ENCODE measurements at places on chromosomes 3 and 15.

DNA sequence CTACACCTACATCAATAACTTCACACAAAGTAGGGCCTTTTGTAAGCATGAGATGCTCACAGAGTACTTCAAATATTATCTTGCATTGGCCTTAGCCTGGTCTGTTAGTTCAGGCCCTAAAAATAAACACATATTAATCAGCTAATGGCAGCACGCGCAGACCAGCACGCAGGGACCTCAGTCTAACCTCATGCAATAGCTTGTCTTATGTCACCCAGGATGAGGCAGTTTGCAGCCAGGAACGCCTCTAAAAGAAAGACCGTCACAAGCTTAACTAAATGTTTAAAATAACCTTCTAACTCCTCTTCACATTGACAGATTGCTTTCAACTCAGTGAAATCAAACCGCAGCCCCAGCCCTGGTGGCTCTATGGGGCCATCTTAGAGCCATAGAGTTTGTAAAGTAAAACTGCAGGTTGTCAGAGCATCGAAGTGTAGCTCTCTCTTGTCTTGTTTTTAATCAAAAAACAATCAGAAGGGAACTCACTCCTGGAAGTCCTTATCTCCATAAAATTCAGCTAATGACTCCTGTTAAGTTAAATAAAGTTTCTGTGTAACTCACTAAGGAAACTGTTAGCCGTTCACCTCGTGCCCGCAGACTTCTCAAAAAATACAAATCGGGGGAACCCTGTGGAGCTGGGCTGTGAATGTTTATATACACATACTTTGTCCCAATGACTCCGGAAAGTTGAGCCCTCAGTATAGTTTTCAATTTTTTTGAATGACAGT, 212.6 kb downstream of the CDIN1 start:
- no peak for DNase-seq

DNA sequence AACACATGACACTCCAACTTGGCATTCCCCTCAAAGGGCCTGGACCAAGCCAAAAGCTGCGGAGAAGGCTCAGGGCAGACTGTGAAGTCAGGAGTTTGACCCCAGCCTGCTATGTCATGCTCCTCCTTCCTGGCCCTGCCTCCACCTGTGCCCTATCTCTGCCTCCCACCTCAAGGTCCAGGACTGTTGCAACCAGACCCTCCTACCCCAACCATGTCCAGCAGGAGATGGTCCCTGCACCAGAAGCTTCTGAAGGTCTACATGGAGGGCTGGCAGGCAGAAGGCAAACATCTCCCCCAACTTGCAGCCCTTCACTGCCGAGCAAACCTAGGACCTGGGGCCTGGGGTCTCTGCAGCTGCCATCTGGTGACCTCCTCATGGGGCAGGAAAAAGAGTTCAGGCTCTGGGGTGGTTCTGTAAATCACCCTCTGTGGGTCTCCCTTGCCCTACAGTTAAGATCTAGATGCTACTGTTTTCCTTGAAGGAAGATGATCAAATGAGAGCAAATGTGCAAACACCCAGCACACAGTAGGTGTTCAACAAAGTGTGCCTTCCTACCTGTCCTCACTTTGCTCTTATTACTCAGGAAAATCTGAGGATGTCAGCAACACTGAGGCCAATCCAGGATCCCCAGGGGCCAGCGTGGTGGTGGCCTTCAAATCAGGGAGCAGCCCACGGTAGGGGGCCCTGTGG, 11.5 kb upstream of the CSK start:
- no peak for DNase-seq

DNA sequence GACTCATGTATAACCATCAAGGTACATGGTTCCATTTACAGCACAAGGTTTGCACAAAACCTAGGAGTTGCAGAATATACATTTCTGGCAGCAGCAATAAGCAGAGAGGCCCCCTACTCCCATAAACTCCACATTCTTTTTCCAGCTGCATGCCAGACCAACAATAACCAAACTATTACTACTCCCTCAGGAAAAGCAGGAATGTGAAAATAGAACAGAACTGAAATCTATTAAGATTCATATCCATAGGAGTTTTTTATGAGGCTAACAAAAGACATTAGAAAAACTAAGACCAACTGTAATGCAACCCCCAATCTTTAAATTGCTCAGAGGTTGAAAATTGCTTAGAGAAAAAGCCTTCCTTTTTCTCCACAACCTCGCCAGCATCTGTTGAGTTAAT, 27.6 kb upstream of the TOP2B start:
- no peak for DNase-seq

GRCh38 chr3:188321258-188321657, 167.3 kb downstream of the LPP start:
- DNase-seq: no peak

- DNase-seq: no peak
Measured at GRCh38 chr3:36403661-36404060, 23.4 kb downstream of the STAC start.

GRCh38 chr3:131960324-131960723, 74.5 kb downstream of the CPNE4 start:
- no peak for DNase-seq

- no peak for DNase-seq
Measured at GRCh38 chr3:175426805-175427204, 567.7 kb downstream of the NAALADL2 start.

- no peak for DNase-seq
Measured at GRCh38 chr15:92624401-92624991, 31.1 kb downstream of the FAM174B start.
